Large intestine (tissue), 12 donors: ENCODE measurements at places on chromosomes 6 and 20. TPM values are rescaled to one million over a fixed set of nuclear protein-coding genes. Genes with fewer than 3 reads are reported as not detected.

ENPP5 gene
- polyA plus RNA-seq: 4.7 TPM

EDN3 gene
- 17.7 TPM for polyA plus RNA-seq

DNA sequence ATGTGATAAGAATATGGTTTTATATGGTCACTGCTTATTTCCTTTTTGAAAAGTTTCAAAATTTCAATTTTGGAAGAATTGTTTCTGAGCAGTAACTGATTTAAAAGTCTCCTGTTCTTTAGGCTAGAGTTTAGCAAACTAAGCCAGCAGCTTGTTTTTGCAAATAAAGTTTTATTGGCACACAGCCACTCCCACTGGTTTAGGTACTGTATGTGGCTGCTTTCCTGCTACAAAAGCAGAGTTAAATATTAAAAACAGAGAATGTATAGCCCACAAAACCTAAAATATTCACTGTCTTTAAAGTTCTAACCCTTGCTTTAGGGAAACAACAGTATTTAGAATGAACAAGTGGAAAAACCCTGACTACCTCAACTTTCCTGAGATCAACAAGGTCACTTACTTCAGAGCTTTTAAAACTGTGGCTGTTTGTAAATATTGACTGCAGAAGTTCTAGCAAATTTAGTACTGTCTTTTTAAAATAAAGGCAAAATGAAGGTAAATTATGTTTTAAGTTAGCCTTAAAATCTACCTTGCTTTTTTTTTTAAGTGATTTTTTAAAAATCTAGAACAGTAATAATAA, 104.1 kb downstream of the B3GAT2 start:
- no peak overlapping the region for H3K27ac ChIP-seq
- no peaks in the 10 kb centered on the region for H3K27me3 ChIP-seq
- DNase-seq: no peak
- no peaks in the 10 kb centered on the region for H3K4me1 ChIP-seq
- H3K36me3 ChIP-seq: peaks cover 10% of the 10 kb centered on the region

- no peak overlapping the region for H3K4me3 ChIP-seq
- DNase-seq: no peak
- no peaks in the 10 kb centered on the region for H3K27me3 ChIP-seq
- peaks cover 13% of the 10 kb centered on the region for H3K4me1 ChIP-seq
Measured at GRCh38 chr6:3336859-3337515, 78.2 kb downstream of the PSMG4 start.

GRCh38 chr6:105458084-105458483, 55.2 kb upstream of the PREP start:
- no peaks in the 10 kb centered on the region for H3K36me3 ChIP-seq
- no peak overlapping the region for H3K27ac ChIP-seq
- no peak for DNase-seq
- no peaks in the 10 kb centered on the region for H3K4me1 ChIP-seq

DNA sequence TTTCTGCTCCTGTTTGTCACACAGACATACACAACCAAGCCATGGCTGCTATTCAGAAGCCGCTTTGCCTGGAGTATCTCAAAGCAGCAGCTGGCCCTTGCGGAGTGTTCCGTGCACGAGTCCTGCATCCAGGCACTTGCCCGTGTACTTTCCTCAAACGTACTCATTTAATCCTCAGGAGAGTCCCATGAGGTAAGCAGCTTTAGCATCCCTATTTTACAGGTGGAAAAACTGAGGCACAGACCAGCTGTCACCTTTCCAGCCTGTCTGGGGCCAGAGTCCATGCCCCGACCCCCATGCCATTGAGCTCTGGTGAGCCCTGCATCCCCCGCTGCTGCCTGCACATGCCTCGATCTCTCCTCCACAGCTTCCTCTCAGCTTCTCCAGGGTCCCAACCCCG, 130.0 kb downstream of the ERMARD start:
- DNase-seq: no peak
- no peaks in the 10 kb centered on the region for H3K4me1 ChIP-seq
- H3K4me3 ChIP-seq: no peak overlapping the region
- H3K27ac ChIP-seq: no peak overlapping the region
- no peaks in the 10 kb centered on the region for H3K36me3 ChIP-seq

DNA sequence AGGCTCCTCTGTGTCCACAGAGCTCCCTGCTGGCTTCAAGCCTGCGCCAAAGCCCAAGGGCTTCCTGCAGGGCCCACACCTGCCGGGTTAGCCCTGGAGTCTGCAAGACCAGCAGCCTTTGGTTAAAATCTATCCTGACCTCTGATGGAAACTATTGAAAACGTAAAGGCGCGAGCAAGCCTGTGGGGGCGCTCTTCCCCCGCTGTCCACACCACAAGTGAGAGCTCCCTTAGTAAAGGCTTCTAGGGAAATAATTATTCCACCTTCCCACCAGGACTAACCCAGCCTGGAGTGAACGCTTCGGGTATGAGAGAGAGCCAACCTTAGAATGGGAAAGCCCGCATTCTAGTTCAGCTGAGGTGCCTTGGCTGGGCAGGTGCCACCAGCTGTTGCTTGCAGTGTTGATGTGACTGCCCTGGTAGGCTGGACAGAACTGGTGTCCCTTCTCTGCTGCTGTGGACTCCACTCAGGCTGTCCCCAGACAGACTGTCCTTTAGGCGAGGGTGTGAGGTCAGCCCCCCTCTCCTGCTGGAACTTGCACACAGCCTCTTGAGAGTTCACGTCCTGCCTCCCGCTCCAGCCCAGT, 68.7 kb downstream of the SYTL3 start:
- H3K4me1 ChIP-seq: peaks cover 58% of the 10 kb centered on the region
- no peaks in the 10 kb centered on the region for H3K27me3 ChIP-seq
- H3K4me3 ChIP-seq: no peak overlapping the region
- peak overlapping the region; percentile 94 for H3K27ac ChIP-seq
- DNase-seq: peak; percentile 72

- no peaks in the 10 kb centered on the region for H3K4me1 ChIP-seq
- H3K27me3 ChIP-seq: no peaks in the 10 kb centered on the region
- H3K27ac ChIP-seq: no peak overlapping the region
Measured at GRCh38 chr6:113920663-113921267, 50.2 kb downstream of the HDAC2 start.
